ENCODE measurements at places on chromosomes 4 and X.

- DNase-seq = no peak
These were observed 2.9 kb downstream of the STIM2 start for GRCh38 chr4:26863512-26863911.

DNA sequence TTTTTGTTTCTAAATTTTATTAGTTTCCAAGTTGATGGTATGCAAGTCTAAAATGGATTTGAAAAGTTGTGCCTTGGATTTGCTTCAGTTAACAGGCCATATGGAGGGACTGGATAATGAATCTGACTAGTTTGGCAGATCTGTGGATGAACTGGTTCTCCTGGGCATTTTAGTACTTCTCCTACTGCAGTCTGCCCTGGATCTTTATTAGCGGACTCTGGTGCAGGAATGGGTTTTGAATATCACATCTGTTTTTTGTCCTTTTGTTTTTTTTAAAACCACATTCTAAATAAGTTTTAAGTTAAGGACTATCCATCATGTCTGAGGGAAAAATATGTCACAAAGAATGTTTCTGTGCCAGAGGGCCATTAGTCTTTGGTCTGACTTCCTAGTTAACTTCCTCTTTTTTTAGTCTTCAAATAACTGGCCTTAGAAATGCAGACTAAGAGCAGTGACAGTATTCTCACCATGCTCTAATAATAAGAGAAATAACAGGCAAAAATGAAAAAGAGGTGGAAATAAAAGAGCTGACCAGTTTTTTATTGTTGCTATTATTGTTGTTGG is 13.9 kb upstream of the DCK start:
- no peak for DNase-seq

DNA sequence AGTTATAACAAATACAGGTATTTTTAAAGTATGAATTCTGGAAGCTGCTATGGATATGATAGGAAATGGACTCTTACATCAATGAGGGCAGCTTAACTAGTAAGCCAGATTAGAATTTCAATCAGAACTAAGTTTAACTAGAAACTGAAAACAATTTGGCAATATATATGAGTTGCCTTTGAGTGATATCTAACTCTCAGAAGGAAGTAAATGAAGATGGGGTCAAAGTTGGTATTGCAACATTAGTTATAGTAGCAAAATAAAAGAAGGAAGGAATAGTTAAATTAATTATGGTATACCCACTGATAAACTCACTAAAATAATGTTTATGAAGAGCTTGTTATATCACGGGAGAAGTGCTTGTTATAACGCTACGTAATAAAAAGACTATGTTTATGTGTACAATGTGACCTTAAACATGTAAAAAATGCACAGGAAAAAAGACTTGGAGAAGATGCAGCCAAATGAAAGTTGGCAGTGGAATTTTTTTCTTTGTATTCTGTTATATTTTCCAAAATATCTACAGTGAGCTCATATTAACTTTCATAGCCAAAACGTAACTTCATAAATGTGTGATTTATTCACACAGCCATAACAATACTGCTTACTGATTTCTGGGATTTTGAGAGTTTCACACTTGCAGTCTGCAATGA is 34.5 kb downstream of the PHKA2 start:
- no peak for DNase-seq

GRCh38 chrX:16207634-16208033 is 40.4 kb downstream of the MAGEB17 start:
- DNase-seq = no peak

DNA sequence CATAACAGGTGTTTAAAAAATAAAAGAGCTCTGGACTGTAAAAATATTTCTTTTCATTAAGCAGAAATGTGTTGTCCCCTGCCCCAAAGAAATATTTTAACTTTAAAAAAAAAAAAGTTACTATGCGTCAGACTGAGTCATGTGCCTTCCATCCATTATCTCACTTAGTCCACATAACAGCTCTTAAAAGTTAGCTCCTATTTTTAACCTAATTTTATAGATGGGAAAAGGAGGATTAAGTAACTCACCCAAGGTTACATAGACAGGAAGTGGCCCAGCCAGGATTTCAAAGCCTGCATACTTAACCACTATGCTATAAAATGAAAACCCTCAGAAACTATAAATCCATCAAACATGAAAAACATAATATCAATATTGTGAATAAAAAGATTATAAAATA is 97.7 kb downstream of the MANBA start:
- DNase-seq = no peak

DNA sequence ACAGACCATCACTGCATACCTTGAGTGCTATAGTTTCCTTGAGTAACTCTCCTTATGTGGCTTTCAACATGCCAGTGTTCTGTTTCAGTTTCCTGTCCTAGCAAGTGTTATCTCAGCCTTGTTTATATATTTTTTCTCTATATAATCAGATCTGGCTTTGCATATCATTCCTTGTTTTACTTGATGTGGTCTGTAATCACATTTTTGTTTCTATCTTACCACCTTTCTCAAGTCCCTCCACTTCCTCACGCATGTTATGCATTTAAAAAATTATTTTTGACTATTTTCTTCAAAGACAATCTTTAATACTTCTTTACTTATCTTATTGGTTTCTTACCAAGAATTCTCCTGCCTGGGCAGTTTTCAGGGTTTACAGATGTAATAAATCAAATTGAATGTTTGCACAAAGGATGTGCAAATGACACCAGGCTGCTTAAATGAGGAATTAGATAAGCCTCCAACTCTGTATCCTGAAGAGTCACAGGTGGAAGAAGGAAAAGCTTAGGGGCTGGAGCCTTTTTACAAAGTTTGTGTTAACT is 351.2 kb downstream of the BMPR1B start:
- no peak for DNase-seq

DNA sequence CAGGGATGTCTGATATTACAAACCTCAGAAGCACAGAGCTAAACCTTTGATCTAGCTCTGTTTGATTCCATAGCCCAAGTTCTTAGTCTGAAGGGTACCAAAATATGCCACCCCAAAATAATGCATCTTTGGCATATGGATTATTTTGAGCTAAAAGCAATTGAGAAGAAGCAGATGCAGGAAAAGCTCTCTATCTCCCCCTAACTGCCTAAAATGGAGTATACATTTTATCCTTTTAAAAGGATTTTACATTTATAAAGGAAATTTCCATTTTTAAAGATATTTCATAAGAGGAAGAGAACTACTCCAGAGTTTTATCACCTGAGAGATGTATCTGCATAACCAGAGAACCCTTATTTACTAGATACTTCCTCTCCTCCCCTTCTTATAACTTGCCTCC is 158.7 kb downstream of the ZNF674 start:
- DNase-seq = no peak

DNA sequence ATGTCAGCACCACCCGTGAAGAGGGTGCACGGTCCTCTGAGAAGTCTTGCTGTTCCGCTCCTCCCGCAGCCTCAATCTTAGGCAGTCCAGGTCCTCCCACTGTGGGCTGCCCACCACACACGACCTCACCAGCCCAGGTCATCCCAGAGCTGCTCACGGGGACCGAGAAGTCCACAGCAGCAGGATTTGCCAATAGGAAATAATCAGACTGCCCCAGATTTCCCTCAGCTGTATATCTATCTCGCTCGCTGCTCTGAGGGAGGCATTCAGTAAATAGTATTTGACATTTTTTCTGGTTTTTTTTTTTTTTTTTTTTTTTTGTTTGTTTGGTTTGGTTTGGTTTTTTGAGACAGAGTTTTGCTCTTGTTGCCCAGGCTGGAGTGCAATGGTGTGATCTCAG is 83.8 kb downstream of the STOX2 start:
- peak; percentile 13 for DNase-seq

GRCh38 chrX:132025041-132025440 is 1.9 kb downstream of the STK26 start:
- no peak for DNase-seq

- DNase-seq = no peak
These were observed 26.1 kb downstream of the RNF4 start for GRCh38 chr4:2494992-2495391.

GRCh38 chr4:181312066-181312465 is 931.1 kb upstream of the TENM3 start:
- DNase-seq = no peak

DNA sequence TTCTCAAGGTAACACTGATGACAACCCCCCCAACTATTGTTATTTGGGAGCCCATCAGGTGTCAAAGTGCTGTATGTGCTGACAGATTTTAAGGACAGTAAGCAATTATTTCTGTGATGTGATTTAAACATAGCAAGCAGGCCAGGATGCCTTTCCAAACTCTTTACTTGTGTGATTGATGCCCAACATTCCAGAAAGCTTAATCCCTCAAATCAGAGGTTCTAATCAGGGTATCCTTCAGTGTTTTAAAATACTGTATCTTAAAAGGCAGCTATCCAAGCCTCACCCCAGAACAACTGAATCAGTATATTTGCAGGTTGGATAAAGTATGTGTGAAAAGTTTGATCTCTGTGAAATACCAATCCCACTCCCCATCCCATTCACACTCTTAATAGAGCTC is 119.7 kb downstream of the GASK1B start:
- no peak for DNase-seq

DNA sequence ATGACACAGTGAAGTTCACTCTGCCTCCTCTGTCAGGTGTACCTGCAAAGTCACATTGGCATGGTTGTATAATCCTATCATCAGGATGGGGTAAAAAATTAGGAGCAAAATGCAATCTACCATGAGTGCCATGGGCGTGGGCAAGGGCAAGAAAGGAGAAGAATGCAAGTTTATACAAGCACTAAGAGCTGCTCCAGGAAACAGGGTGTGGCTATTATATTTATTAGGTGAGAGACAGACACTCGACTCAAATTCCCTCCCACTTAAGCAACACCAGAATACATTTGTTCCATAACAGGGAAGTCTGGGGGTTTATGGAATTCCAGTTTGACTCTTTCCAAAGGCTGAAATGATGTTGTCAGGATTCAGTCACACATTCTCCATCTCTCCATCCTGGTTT is 378.8 kb downstream of the BCOR start:
- no peak for DNase-seq

DNA sequence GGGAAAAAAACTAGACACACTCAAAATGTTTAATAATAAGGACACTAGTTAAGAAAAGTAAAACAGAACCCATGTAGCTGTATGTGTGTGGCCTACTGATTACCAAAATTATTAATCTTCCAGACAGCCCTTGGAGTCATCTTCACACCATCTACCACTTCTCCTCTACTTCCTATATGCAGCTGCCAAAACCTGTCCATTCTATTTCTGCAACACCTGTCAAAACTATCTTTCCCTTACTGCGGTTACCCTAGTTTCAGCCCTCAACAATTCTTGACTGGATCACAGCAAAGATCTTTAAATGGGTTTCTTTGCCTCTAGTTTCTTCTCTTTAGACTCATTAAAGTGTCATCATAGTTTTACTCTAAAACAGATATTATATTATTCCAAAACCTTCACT is 72.6 kb downstream of the GPR82 start:
- no peak for DNase-seq

DNA sequence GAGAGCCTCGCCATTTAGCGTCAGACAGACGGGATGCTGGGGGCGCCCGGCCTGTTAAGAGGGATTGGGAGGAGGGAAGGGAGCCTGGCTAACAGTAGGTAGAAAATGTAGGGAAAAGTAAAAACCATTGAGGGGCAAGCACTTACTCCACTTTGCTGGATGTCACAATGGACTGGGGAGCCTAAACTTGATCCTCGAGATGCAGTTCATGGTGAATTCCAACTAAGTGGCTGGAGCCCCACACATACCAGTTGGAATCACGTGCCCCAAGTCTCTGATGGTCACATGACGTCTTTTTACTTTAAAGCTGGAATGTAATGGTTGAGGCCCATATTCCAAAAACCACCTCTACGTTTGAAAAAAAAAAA is 1.5 kb downstream of the PLS3 start:
- peak; percentile 73 for DNase-seq

- no peak for DNase-seq
These were observed 141.9 kb downstream of the MID1IP1 start for GRCh38 chrX:38943120-38943519.

DNA sequence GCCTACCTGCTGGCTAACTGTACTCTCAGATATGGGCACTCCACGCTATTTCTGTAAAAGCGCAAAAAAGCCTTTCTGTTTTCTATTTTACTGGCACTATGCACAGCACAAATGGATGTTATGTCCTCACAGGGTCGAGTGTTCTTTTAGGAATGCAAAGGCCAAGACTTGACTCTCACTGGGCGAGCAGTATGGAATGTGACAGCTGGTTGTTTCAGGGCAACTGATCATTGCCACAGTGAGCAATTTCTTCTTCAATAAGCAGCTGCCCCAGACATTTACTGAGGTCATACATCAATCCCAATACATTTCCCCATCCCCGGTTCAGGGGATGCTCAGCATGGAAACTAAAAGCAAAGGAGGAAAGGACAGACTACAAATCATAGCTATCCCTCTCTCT is 58.2 kb downstream of the PDE5A start:
- no peak for DNase-seq

GRCh38 chr4:158624889-158625478 is 46.7 kb downstream of the C4orf46 start:
- DNase-seq = peak; percentile 82

DNA sequence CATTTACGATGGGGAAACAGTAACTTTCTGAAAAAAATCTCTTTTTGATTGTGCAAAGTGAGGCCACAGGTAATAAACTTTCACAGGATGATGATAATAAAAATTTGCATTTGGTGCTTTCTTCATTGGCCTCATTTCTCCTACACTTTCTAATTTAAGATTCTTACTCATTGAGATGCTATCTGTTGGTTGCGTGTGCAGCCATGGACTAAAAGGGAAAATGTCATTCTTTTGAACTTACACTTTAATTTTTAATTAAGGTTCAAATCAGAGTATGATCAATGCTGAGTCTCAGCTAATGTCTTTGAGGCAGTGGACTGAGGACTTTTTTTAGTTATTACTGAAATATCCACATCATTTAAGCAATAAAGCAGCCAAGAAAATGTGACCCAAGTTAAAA is 87.6 kb downstream of the SEL1L3 start:
- no peak for DNase-seq

- DNase-seq = peak; percentile 17
These were observed 147.7 kb downstream of the SH3KBP1 start for GRCh38 chrX:19739683-19740082.

DNA sequence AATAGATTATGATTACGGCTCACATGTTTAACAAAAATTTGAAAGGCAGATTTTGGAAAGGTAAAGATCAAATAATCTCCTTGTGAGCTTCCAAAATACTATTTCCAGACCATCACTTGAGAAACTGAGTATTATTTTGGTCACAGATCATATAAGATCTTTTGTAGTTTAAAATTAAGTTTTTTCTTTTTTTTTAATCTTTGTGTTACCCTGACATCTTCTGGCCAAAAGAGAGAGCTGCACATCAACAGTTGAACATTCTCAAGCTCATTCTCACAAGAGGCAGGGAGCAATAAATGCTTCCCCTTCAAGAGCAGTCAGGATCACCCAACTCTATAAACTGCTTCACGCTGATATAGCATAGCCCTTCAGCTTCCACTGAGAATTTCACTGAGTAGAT is 15.9 kb downstream of the TMEM192 start:
- DNase-seq = no peak

DNA sequence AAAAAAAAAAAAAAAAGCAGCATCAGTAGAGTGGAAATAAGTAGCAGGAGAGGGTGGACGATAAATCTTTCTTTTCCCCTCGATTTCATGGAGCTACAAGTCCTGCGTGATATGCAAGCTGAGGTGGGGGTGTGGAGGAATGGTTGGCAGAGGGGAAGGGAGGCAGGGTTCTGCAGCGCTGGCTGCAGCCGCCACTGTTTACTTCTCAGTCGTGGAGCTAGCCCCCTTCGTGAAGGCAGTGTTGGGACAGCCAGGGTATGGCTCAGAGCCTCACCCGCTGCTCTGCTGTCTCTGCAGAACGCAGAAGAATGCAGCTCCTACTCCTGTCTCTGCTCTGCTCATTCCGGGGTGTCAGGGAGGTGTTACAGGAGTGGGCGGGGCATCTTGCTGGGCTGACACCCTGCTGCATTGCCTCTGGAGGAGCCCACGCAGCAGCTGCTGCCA is 140.6 kb downstream of the GPM6A start:
- DNase-seq = no peak

All from NCI-H1417 (cell line).